Stimulated activated CD4-positive, alpha-beta T cell treated with anti-CD3 and anti-CD28 coated beads, Interleukin-12 subunit alpha, Interleukin-12 subunit beta, amount 100 ng/mL, for 48 hours (primary cell): ENCODE measurements at places on chromosomes 6 and 20.

DNA sequence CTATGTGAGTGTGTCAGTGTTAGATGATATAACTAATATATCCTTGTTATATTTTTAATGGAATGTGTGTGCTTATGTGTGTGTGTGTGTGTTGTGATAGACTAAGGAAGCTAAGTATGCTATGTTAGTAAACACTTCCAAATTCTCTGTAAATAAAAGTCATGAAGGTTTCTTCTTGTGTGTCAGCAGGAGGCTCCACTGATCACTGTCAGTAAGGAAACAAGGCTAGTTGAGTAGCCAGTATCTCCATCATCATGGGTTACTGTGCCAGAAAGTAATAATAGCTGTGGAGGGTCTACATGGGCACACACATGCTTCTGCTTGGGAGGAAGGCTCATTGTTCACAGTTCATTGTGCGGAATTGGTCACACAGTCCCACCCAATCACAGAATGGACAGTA is 302.8 kb upstream of the RNF217 start:
- DNase-seq = no peak

DNA sequence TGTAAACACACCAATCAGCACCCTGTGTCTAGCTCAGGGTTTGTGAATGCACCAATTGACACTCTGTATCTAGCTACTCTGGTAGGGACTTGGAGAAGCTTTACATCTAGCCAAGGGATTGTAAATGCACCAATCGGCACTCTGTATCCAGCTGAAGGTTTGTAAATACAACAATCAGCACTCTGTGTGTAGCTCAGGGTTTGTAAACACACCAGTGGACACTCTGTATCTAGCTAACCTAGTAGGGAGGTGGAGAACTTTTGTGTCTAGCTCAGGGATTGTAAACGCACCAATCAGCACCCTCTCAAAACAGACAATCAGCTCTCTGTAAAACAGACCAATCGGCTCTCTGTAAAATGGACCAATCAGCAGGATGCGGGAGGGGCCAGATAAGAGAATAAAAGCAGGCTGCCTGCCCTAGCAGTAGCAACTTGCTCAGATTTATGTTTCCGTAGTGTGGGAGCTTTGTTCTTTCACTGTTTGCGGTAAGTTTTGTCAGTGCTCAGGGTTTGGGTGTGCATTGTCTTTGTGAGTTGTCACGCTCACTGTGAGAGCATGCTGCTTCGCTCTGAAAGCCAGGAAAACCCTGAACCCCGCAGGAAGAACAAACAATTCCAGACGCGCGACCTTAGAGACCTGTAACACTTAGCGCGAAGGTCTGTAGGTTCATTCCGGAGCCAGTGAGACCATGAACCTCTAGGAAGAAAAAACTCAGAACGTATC is 37.0 kb downstream of the RIOK1 start:
- no peak for DNase-seq

DNA sequence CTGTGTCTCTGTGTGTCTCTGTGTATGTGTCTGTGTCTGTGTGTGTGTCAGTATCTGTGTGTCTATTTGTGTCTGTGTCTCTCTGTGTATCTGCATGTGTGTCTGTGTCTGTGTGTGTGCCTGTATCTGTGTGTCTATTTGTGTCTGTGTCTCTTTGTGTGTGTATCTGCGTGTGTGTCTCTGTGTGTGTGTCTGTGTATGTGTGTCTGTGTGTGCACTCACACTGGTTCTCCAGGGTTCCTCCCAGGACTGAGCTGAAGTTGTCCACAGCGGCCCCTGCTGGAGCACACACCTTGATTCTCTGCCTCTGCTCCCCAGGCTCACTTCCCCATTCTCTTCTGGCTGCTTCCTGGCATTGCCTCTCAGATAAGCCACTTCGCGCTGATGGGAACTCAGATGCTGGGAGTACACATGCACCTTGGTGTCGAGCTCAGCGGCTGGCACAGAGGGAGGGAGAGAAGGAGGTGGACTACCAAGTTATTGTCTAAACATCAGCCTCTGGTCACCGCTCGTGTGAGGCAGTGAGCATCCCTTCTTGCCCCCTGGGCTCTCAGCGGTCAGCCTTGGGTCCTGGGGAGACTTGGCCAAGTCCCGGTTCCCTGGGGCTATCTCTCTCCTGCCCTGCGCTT is 104.9 kb upstream of the NXT1 start:
- DNase-seq = no peak

DNA sequence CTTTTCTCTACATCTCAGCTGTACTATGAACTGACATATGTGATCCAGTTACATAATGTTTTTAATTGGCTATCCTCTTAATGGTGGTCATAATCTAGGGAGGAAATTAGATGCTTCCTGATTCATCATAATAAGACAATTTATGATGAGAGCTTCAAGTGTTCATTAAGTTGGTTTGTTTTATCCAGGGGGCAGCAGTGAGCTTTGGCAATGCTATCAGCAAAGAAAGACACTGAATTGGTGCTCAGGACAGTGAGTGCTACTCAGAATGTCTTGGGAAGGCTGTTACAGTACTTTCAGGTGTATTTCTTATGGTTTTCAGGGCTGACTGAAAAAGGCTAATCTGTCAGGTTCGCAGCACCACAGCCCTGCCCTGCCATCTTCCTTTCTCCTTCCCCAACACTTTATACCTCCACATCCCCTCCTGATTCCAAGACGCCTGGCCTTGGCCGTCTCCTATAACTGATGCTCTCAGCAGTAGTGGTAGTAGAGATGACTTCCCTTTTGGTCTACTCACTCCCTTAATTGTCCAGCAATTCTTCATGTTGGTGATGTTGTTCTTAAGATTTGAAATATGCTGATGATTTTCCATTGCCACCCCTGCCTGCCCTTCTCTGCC is 67.0 kb upstream of the TNFAIP3 start:
- DNase-seq = no peak

DNA sequence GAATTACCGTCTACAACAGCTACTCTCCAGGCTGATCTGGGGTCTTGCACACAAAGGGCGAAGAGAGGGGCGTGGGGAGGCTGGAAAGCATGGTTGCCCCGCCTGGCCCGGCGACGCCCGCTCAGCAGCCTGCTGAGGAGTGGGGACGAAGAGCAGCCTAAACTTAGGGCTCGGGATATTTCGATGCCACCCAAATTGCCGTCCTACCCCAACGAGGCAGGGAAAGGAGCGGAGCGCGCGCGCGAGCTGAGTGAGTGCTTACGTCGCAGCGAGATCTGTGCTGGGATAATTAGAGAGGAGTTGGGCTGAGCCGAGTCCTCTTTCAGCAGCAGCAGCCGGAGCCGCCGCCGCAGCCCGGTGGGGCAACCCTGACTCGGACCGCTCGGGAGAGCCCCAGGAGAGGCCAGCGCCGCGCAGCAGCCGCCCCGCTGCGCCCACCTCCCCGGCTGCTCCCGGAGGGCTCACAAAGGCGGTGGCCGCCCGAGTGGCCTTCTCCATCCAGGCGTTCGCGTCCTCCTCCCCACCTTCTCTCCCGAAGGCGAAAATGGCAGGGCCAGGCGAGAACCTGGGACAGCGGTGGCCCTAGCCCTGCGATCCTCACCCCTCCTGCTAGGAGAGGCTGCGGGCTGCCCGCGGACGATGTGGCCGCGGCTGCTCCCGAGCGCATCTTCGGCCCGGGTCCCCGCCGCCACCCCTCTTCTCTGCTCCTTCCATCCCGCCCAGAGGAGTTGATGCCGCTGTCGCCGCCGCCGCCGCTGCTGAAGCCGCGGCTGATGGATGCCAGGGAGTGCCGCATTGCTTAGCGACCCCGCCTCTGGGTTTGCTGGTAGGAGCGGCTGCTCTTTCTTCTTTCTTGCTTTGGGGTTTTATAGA is at the start of gene CLVS2:
TSS of gene CLVS2 (plus strand) at position 315 of the 873 bp plus-strand sequence. CDS start 1,543 bp downstream, outside the sequence.
- no peak for DNase-seq

GRCh38 chr20:37919389-37920040 is 16.6 kb downstream of the VSTM2L start:
- no peak for DNase-seq

DNA sequence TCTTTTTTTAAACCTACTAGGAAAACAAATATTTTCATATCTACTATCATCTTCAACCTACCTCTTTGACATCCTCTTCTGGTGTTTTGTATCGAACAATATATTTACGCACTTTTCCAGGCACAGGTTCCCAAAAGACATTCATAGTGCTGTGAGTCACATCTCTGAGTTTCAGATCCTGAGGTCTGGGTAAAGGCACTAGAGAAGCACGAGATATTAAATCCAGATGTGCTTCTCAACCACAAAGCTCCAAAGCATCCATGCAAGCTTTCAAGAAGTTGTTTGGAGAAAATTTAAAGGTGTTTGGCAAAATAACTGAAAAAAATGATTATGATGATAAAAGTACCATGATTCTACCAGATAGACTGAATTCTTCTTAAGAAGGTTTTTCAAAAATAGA is 62.7 kb downstream of the COL12A1 start:
- no peak for DNase-seq

DNA sequence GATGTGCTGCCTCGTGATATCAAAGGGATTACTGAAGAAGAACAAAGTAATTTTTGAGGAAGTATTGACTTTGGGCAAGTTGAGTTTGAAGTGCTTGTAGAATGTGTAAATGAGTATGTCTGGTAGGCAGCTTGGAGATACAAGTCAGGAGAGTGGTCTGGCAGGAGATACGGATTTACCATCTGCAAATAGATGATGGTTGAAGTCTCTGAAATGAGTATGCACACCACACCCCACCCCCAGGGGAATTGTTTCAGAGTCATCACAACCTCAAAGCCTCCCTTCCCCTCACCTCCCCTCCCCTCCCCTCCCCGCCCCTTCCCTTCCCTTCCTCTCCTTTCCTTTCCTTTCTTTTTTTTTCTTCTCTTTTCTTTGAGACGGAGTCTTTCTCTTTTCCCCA is 16.4 kb upstream of the MCUR1 start:
- no peak for DNase-seq

DNA sequence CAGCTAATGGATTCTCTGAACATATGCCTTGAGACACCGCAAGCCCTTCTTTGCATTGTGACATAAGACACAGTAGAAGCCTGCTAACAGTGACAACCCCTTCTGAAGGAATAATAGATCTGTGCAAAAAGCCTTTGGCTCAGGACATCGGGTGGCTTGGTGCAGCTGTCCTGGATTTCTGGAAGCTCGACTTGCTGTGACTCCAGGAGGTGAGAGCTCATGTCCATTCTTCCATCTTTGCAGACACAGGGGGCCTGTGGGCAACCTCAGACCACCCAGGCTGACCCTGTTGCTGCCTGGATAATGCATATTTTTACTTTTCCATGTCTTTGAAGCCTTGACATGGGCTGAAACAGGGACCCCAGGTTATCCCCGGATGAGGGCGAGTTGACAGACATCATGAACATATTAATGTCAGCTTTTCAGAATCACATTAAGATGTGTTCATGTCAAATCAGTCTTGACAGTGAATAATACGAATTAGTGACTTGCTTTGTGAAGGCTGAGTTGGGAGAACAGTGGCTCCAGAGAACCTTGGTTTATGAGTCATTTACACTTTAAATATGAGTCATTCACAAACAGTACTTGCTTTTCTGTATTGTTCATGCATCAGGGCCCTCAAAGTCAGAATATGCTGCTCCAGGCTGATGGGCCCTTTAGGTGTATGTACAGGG is 66.8 kb upstream of the IYD start:
- DNase-seq = peak; percentile 4

- DNase-seq = peak; percentile 30
These were observed 111.0 kb downstream of the CD83 start for GRCh38 chr6:14228571-14228970.

- DNase-seq = no peak
These were observed 54.3 kb downstream of the MYLIP start for GRCh38 chr6:16183187-16183664.

GRCh38 chr20:12677925-12678324 is 330.8 kb upstream of the SPTLC3 start:
- DNase-seq = no peak

- DNase-seq = no peak
These were observed 150.7 kb downstream of the FRK start for GRCh38 chr6:115909923-115910546.

DNA sequence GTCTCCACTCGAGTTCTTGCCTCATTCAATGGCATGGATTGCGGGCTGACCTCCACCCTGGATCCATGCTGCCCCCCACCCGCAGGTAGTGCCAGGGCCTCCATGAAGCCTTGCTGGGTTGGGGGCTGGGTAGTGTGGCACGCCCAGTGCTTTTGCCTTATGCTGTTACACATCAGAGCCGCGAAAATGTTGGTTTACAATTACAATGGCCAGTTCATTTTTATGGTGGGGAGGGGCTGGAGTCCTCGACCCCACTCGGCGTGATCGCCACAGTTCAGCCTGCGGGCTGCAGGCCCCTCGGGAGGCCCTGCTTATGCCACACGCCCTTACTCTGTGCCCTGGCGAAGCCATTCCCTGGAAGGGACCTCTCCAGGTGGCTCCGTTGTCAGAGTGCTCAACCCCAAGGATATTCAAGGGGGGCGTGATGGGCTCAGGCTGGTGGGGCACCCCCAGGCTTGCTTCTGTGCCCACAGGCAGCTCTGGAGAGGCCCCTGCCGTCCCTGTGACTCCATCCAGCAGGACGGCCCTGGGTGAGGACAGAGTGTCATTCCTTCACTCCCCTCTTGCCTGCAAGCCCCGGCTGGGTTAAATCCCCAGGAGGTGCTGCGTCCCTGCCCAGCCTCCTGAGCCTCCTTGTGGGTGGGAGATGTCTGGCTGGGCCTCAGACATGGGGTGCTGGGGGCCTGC is 14.8 kb downstream of the ITPA start:
- no peak for DNase-seq

DNA sequence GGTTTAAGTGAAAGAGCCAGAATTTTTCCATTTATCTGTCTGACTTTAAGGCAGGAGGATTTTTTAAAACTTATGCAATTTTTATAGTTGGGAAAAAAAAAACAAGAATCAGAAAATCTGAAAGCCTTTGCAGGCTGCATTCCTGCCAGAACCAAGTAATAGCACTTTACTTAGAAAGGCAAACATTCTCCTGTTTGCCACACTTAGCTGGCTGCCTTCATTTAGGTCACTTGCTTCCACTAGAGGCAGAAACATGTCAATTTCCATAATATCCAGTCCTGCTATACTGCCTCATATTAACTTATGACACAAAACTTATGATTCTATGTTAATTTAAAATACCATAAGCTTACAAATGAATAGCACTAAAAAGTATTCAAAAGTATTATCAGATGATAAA is 425.8 kb downstream of the FRK start:
- no peak for DNase-seq

GRCh38 chr6:152206072-152206818 is 398.8 kb downstream of the ESR1 start:
- peak; percentile 44 for DNase-seq

GRCh38 chr6:135901774-135902524 is 50.4 kb downstream of the PDE7B start:
- DNase-seq = peak; percentile 28

DNA sequence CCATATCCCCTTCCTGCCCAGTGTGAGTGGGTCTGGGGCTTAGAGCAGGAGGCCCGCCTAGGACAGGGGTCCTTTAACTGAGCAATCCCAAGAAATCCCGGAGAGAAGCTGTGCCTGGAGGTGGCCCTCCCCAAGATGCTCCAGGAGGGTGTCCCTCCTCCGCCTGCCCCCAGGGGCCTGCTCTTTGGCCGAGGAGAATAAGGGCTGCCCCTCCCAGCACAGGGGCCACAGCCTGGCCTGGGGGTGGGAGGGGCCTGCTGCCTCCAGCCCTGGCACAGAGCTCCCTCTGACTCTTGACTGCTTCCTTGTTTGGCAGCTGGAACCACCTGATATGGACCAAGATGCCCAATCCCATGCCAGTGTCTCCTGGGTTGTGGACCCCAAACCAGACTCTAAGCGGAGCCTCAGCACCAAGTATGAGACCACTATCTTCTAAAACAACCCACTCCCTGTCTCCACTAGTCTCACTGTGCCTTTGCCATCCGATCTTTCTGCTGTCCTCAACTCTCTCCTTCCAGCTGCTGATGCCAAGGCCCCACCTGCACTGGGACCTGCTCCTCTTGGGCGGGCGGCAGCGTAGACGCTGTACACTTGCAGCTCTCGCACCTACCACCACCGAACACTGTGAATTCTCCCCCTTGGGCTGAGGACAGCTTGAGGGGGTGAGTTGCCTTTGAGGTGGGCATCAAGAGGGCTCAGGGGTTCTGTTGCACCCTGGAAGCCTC is 54.3 kb downstream of the TCP11 start:
- no peak for DNase-seq
